ENCODE measurements at places on chromosomes 5 and 9. TPM values are rescaled to one million over a fixed set of nuclear protein-coding genes. Genes with fewer than 3 reads are reported as not detected.

The NUTM2G gene
- polyA plus RNA-seq = not detected

The CAMLG gene
- polyA plus RNA-seq = 35.6 TPM

The CTSV gene
- not detected for polyA plus RNA-seq

The PCDHGA10 gene
- 0.05 TPM for polyA plus RNA-seq

The SLC25A2 gene
- polyA plus RNA-seq = 0.20 TPM

DNA sequence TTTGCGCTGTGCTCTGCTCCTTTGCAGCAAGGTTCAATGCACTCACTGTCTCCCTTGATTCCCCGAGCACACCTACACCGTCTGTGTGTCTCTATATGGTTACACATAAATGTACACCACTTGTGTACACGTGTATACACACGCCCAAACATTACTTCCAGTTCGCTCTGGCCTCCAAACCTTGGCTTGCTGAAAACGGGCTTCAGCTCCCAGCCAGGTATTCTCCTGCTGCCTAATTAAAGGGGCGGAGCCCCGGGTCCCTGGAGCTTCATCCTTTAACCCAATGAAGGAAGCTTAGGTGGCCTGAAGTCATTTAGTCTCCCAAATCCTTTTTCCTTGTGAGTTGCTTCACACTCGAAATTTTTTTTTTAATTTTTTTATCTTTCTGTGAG, 4.6 kb downstream of the ISL1 start:
- peaks cover 88% of the 10 kb centered on the region for H3K27me3 ChIP-seq
- H3K36me3 ChIP-seq = peaks cover 5% of the 10 kb centered on the region
- DNase-seq = no peak
- H3K4me3 ChIP-seq = no peak overlapping the region
- no peaks in the 10 kb centered on the region for H3K4me1 ChIP-seq

- no peak for DNase-seq
- no peaks in the 10 kb centered on the region for H3K36me3 ChIP-seq
- H3K4me3 ChIP-seq = peak overlapping the region; percentile 80
- H3K27me3 ChIP-seq = peaks cover 24% of the 10 kb centered on the region
These were observed 71.9 kb upstream of the LARP1 start for GRCh38 chr5:154683101-154683880.

- H3K4me3 ChIP-seq = no peak overlapping the region
- H3K27me3 ChIP-seq = no peaks in the 10 kb centered on the region
- peaks cover 3% of the 10 kb centered on the region for H3K36me3 ChIP-seq
- peaks cover 29% of the 10 kb centered on the region for H3K4me1 ChIP-seq
- H3K27ac ChIP-seq = peak overlapping the region; percentile 99
These were observed 13.1 kb upstream of the CEMIP2 start for GRCh38 chr9:71781391-71781790.

DNA sequence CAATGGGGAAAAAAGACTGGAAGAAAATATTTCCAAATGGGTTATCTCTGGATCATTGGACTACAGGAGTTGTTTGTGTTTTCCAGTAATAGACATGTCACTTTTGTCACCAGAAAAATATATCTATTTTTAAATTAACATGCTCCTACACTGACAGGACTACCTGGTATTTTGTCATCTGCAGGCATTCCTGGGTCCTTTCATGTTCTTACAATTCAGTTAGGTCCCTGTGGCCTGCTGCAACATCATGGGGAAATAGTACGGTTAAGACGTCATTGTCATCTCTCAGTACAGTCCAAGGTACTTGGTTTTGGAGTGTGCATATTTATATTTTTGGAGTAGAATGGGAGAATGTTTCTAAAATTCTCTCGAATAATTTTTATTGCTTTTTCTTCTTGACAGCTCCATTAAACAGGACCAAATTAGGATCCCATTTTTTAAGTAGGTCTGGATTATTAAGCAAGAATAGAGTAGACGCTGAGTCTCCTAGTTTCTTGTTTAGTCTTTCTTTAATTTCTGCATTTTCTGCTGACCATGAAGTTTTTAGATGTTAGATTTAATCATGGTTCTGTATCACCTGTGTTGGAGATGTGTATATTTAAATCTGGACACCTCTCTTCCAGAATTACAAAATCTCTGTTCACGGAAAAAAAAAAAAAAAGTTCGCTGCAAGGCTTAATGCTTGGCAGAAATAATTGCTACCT, 46.9 kb downstream of the SLC22A5 start:
- DNase-seq = no peak
- peaks cover 86% of the 10 kb centered on the region for H3K4me1 ChIP-seq
- H3K27ac ChIP-seq = peak overlapping the region; percentile 83
- H3K36me3 ChIP-seq = peaks cover 12% of the 10 kb centered on the region
- H3K27me3 ChIP-seq = no peaks in the 10 kb centered on the region

DNA sequence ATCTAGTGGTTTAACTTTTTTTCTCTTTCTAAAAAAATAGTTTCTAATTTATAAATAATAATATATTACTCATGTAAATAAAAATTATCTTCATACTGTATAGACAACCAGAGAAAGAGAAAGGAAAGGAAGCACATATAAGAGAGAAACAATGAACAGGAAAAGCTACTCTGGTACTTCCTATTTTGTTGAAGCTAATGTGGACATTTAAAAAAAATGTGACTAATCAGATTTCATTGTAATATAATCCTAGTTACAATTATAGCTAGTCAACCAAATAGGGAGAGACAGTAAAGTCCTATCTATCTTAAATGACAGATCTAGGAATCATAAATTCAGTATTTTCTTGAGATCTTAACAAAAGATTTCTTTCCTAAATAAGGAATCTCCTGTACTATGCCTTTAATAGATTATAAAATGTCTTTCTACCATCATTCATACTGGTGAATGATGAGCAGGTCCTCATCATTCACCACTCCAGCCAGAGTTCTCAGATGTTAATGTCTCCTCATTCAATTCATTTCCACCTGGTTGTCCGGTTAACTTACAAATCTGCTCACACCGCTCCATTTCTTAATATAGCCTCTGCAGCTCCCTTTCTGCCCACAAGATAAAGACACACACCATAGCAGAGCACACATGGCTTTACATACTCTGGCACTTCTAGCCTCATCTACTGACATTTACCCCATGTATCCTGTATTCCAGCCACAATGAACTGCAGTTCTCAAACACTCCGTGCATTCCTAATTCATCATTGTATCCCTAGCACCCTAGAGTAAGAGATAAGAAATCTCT, 30.9 kb downstream of the ZFR start:
- peak overlapping the region; percentile 44 for H3K27ac ChIP-seq
- H3K27me3 ChIP-seq = no peaks in the 10 kb centered on the region
- no peak for DNase-seq
- peaks cover 8% of the 10 kb centered on the region for H3K36me3 ChIP-seq

GRCh38 chr5:136538534-136538933, 173.2 kb upstream of the TRPC7 start:
- no peaks in the 10 kb centered on the region for H3K27me3 ChIP-seq
- no peak overlapping the region for H3K4me3 ChIP-seq
- no peaks in the 10 kb centered on the region for H3K36me3 ChIP-seq
- no peak for DNase-seq
- H3K4me1 ChIP-seq = no peaks in the 10 kb centered on the region

DNA sequence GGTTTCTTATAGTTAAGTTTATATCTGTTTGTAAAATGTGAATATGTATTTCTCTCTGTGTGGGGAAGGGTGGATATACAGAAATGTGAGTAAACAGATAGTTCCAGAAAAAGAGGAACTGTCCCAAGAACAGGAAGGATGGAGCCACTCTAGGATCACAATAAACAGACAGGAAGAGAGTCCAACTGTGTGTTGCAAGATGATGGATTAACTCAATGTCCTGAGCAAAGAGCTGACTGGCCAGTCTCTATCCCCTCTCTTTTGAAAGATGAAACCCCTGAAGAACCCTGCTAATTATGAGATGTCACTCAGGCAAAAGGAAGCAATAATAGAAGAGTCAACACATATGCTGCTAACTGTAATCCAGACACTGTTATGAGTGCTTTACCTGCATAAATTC, 202.7 kb downstream of the SEMA6A start:
- no peak overlapping the region for H3K4me3 ChIP-seq
- no peaks in the 10 kb centered on the region for H3K27me3 ChIP-seq
- H3K4me1 ChIP-seq = peaks cover 4% of the 10 kb centered on the region
- H3K27ac ChIP-seq = peak overlapping the region; percentile 51

GRCh38 chr5:2101685-2102084, 219.0 kb upstream of the IRX4 start:
- H3K27me3 ChIP-seq = no peaks in the 10 kb centered on the region
- no peaks in the 10 kb centered on the region for H3K36me3 ChIP-seq
- no peak overlapping the region for H3K27ac ChIP-seq
- H3K4me3 ChIP-seq = no peak overlapping the region
- no peak for DNase-seq

Data from naive B cell (primary cell).